ENCODE measurements at places on chromosomes 11 and 22.

GRCh38 chr11:46855167-46855566 lies 9.1 kb upstream of the CKAP5 start:
- DNase-seq: no peak

DNA sequence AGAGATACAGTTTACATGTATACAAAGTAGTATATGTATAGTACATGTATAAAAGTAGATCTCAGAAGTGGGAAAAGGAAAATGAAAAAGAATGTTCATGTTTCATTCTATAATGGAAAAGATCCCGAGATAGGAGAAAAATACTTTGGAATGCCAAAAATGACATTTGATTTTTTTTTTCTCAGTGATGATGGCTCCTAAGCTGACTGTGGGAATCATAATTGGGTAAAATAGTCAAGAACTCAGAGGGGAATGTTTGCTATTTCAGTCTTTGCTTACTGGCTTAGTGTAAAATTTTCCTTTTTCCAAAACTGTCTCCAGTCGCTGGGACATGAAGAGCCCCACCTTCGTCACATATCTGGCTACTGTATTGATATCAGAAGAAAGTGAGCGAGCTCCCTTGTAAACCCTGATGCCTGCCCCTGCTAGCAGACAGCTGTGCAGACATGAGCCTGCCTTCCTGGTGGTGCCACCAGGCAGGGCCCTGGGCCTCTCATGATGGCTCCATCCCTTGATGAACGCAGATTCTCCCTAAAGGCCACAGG lies 944.6 kb downstream of the NTM start:
- DNase-seq: no peak

DNA sequence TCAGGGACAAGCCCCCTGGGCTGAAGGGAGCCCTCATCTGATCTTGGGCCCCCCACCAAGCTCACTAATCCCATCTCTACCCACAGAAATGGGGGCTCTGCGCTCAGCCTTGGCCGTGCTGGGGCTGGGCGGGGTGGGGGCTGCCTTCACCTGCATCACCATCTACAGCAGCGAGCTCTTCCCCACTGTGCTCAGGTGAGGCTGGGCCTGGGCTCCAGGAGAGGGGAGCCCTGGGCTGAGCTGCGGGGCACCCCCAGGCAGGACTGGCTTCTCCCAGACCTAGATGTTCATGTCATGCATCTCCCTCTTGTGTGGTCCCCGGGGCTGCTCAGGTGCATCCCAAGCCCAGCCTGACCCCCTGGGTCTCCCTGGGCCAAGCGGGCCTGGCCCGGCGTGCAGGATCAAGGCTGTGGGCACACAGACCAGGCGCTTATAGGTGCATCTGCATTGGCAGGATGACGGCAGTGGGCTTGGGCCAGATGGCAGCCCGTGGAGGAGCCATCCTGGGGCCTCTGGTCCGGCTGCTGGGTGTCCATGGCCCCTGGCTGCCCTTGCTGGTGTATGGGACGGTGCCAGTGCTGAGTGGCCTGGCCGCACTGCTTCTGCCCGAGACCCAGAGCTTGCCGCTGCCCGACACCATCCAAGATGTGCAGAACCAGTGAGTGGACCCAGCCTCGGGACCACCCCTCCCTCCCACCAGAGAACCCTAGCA lies 9.4 kb downstream of the SLC22A12 start:
- DNase-seq: no peak

DNA sequence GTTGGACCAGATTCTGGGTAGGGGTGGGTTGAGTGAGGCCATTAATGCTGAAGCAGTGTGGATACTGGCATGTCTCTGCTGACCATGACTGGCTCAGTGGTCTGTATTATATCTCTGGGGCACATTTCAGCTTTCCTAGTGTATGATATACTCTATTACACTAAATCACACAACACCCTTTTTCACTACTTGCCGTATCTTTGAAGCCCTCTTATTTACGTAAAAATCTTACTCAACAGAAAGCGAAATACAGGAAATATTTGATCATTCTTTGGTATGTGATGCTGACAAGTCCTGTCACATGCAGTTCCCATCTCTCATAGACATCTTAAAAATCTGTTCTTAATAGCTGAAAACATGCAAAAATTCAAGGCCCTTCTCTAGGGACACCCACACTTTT lies 40.3 kb downstream of the OR5B17 start:
- DNase-seq: no peak

GRCh38 chr11:130323452-130324450 lies 9.0 kb upstream of the ZBTB44 start:
- no peak for DNase-seq

- DNase-seq: no peak
These were observed 44.2 kb upstream of the SMTN start for GRCh38 chr22:31036671-31037550.

GRCh38 chr22:50276143-50276542 lies 6.0 kb upstream of the MAPK11 start:
- peak; percentile 73 for DNase-seq

DNA sequence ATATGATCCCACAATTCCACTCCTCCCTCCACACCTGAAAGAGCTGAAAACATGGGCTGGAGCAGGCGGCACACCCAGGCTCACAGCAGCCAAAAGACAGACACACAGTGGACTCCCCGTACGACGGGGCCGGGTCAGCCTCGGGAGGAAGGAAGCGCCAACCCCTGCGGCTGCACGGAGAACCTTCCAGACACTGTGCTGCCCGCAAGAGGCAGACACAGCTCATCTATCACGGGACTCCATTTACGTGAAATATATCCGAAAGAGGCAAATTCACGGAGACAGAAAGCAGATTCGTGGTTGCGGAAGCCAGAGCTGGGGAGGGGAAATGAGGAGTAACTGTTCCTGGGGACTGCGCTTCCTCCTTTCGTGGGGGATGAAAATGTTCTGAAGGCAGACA lies 165.0 kb downstream of the BRD1 start:
- no peak for DNase-seq

GRCh38 chr22:38952281-38952993 lies 5.0 kb upstream of the APOBEC3A start:
- no peak for DNase-seq

GRCh38 chr11:75344186-75344585 lies 7.3 kb downstream of the ARRB1 start:
- no peak for DNase-seq

- no peak for DNase-seq
These were observed 19.9 kb downstream of the PACSIN2 start for GRCh38 chr22:42994917-42995562.

Measured in activated CD4-positive, alpha-beta T cell treated with anti-CD3 and anti-CD28 coated beads, Interleukin-2, amount 50 U/mL, for 16 hours (primary cell).